ENCODE measurements at places on chromosomes 1 and 21.

DNA sequence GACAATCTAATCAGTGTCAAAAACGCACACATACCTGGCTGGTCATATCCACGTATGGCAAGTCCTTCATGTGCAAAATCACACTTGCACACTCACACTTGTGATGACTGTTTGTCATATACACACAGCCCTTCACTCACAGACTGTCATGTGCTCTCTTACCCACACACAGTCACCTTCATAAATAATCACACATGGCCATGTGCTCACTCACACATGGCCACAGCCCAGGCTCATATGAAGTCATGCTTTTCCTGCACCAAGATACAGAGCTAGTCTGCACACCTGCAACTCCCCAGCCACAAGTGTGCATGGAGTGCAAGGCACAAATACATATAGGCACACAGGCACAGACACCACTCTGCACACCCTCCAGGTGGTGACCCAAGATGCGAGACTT lies 45.4 kb upstream of the FOXO6 start:
- DNase-seq = no peak

- no peak for DNase-seq
Measured at GRCh38 chr1:22892789-22893188, 79.9 kb downstream of the LACTBL1 start.

- DNase-seq = no peak
Measured at GRCh38 chr1:38115682-38116202, 69.1 kb upstream of the POU3F1 start.

DNA sequence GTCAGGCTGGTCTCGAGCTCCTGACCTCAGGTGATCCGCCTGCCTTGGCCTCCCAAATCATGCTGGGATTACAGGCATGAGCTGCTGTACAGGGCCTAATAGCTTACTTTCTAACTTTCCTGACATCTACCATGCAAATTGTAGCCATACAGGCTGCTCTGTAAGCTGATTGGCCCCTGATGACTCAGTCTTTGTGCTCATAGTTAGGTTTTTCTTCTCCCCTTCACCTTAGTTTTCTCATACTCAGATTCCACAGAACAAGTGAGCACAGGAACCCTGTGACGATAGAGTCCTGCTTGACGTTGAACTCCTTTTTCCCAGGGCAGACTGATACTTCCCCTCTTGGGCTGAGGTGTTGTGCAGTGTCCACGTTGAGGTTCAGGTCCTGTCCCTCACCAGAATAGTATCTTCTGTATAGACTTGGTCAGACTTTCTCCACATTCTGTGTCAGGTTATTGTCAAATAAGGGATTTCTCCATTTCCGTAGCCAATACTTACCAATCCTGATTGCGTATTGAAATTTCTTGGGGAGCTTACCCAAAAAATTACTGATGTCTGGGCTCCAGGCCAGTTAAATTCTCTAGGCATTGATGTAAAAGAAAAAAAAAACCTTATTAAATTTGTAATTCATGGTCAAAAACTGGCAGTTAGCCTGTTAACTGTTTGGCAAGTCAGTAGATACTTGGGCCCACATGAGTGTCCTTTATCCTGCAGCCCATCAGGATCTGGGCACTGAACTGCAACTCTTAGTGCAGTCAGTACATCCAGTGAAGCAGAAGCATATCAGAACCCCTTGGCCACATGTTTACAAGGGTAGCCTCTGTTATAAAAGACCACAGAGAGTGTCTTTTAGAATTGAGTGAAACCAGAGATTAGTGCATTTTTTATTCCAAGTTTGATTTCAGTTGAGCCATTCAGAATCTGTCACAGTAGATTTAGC lies 118.2 kb downstream of the DYRK1A start:
- no peak for DNase-seq

- no peak for DNase-seq
Measured at GRCh38 chr1:3547055-3548005, 64.0 kb downstream of the MEGF6 start.

DNA sequence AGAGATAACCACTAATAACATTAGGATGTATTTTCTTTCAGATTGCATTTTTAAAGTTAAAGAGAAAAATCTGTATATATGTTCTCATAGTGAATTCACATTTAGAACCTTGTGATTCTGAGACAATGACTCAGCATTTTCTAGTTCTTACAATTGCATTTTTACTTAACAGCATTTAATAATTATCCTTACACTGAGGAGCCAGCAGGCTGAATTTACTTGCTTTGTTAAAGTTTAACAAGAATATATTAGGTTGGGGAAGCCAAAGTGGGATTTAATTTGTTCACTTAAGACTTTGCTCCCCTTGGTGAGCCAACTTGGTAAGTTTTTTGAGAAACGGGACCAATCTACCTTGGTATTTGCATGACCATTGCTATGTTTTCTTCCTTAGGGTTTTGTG lies 4.5 kb downstream of the PATJ start:
- DNase-seq = no peak

DNA sequence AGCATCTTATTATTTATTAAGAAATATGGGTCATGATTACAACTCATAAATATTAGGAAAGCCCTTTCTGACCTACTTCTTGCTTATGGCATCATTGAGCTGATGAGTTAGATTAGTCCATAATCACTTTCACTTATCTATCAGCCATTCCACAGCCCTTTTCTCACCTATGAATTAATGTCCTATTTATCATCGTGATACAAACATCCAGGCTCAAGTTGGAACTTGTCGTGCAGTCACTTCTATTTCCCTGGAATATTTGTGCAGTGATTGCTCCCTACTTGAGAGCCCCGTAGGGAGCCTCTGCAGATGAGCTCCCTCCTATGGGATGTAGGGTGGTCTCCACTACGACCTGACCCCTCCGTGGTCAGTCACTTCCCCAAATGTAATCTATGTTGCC lies 8.1 kb upstream of the F3 start:
- DNase-seq = no peak

All from NCI-H1930 (cell line).